ENCODE measurements at places on chromosomes 2 and 18.

DNA sequence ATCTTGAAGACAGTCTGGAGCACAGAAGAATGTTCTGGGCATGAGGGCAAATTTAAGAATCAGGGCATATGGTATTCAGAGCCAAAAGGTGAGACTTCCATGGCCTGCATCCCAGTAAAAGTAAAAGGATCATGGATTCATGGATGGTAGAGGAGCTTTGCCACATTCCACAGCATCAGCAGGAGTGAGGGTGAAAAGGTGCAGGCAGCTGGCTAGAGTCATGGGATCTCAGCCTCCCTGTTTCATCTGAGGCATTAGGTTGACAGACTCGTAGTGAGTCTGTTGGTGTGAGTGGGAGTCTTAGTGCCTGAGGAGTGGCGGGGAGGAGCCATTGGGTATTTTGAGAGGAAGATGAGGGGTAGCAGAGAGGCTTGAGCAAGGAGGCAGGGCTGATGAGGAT is 301.6 kb downstream of the CYP26B1 start:
- no peak for DNase-seq

- no peak for DNase-seq
These were observed 45.9 kb downstream of the FAM228A start for GRCh38 chr2:24220554-24221291.

GRCh38 chr18:11901826-11902438 is 6.2 kb downstream of the MPPE1 start:
- DNase-seq = no peak

DNA sequence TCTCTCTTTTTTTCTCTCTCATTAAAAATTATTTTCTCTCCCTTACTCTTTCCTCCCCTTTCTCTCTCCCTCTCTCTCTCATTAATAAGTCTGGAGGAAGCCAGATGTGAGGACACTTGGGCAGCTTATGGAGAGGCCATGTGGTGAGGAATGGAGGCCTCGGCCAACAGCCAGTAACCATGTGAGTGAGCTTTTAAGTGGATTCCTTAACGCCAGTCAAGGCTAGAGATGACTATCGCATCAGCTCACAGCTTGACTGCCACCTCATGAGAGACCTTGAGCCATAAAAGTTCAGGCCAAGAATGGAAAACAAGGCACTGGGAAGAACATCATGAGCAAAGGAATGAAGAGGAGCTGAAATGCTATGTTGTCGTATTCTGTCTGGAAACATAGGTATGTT is 39.1 kb downstream of the ETAA1 start:
- DNase-seq = no peak

- no peak for DNase-seq
These were observed 50.5 kb downstream of the ZNF532 start for GRCh38 chr18:58915006-58915799.

DNA sequence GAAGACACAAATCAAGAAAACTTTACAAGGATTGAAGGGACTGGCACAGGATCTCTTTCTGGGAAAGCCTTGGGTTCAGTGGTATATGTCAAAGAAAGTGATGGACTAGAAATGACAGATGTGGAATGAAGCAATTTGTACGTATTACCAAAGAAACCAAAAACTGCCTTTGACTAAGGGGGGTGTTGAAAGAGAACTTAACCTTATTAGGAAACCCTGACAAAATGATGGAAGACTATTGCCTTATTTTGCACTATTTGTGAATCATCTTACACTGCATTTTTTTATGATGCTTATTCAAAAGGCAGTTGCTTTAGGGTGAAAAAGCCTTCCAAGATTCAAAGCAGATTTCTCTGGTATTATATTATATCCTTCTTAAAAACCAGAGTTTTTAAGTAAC is 4.0 kb downstream of the TSGA10 start:
- no peak for DNase-seq

- DNase-seq = no peak
These were observed 219.5 kb upstream of the SOX11 start for GRCh38 chr2:5472673-5473072.

- no peak for DNase-seq
These were observed 156.2 kb downstream of the MIB1 start for GRCh38 chr18:21896732-21897336.

- DNase-seq = no peak
These were observed 2.8 kb downstream of the SIX3 start for GRCh38 chr2:44944102-44944951.

DNA sequence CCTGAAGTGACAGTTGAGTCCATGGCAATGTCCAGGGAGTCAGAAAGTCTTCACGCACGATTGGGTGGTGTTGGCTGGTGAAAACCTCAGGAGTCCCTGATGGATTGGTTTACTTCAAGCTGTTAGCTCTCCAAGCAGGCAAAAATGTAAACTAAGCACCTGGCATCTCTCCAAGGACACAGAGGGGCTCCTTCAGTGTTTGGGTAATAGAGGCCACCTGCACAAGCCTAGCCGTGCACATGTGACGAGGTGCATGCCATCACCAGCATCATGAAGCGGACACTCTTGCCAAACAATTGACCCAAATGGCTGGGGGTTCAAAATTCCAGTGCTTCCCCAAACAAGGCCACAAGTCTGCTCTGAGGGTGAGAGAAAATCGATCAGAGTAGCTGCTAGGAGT is 104.7 kb upstream of the CD302 start:
- no peak for DNase-seq

- DNase-seq = no peak
These were observed 141.1 kb downstream of the NDUFA10 start for GRCh38 chr2:239884051-239884405.

DNA sequence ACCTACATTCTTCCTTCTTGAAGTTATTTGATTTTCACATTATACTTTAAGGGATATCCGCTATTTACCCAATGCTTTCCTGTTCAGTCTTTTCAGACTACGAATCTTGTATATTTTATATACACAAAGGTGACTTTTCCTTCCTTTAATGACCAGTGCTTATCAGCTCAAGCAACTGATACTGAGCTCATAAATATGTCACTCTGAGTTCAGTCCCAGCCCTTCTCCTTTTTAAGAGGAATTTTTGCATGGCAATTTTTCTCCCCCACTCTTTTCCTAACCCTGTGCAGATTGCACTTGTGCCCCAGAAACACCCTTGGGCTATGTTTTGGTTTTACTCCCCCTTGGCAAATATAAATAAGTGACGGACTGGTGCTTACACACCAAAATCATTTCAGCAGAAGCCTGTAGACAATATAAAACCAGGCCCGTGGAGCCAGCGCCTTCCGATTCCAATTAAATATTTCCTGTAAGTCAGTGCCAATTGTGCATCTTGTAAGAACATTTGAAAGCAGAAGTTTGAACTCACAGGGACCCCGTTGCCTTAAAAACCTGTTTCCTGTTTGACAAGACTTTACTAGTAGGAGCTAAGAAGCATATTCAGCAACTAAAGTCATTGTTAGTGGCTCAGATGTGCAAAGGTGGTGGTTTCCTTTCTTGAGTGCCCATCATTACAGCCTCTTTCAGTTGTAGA is 66.3 kb upstream of the GATA6 start:
- DNase-seq = peak; percentile 72

GRCh38 chr2:164593541-164593940 is 27.7 kb downstream of the GRB14 start:
- DNase-seq = no peak

DNA sequence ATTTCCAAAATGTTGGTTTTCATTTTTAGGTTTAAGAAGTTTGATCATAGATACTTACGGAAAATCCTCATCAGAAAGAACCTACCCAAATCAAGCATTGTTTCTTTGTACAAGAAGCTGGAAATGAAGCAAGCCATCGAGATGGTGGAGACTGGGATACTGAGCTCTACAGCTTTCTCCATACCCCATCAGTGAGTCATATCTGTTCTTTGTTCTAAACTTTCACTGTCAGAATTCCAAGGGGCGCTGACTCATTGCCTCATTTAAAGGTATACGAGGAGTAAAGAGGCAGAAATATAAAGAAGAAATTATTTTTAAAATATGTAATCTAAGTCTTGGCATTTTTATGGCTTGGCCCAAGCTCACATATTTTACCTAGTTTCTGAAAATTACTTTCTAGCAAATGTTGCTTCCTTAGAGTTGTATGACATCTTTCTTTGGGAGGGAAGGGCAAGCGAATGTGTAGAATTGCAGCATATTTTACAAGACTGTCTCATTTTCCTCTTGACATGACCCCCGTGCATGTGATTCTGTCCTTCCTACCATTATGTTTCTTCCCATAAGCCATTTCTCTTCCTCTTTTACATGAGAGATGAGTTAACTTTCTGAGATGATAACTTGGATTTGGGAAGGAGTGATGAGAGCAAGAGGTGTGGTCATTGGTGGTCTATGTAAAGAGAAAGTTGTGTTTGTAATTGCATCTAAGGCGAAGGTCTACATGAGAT is 41.2 kb downstream of the SLC9A4 start:
- no peak for DNase-seq

DNA sequence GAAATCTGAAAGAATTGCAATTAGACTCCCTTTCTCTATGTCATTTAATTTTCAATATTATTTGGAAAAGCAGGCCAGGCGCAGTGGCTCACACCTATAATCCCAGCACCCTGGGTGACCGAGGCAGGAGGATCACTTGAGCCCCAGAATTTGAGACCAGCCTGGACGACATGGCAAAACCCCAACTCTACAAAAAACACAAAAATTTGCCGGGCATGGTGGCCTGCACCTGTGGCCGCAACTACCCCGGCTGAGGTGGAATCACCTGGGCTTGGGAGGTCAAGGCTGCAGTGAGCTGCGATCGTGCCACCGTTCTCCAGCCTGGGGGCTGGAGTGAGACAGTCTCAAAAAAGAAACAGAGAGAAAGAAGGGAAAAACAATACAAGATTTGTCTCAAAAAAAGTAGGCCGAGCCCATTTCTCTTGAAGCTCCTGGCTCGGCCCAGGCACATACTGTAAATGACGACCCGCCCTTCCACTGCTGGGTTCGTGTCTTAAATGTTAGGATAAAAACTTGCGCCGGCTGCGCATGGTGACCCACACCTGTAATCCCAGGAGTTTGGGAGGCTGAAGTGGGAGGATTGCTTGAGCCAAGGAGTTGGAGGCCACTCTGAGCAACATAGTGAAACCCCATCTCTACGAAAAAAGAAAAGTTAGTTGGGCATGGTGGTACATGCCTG is 31.1 kb upstream of the GPC1 start:
- DNase-seq = no peak

DNA sequence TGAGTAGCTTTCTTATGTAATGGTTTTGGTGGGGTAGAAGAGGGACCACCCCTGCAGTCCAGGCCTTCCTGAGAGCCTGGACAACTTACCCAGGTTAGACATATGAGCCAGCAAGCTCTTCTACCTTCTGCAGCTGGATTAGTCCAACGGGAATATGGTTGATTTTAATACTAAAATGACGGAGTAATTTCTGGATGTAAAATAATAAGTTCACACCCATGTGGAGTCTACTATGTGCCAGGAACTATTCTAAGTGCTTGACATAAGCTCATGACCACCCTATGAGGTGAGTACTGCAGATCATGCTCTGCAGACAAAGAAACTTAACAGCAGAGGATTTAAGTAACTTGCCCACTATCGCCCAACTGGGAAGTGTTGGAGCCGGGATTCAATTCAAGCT is 45.5 kb downstream of the DPP4 start:
- no peak for DNase-seq

DNA sequence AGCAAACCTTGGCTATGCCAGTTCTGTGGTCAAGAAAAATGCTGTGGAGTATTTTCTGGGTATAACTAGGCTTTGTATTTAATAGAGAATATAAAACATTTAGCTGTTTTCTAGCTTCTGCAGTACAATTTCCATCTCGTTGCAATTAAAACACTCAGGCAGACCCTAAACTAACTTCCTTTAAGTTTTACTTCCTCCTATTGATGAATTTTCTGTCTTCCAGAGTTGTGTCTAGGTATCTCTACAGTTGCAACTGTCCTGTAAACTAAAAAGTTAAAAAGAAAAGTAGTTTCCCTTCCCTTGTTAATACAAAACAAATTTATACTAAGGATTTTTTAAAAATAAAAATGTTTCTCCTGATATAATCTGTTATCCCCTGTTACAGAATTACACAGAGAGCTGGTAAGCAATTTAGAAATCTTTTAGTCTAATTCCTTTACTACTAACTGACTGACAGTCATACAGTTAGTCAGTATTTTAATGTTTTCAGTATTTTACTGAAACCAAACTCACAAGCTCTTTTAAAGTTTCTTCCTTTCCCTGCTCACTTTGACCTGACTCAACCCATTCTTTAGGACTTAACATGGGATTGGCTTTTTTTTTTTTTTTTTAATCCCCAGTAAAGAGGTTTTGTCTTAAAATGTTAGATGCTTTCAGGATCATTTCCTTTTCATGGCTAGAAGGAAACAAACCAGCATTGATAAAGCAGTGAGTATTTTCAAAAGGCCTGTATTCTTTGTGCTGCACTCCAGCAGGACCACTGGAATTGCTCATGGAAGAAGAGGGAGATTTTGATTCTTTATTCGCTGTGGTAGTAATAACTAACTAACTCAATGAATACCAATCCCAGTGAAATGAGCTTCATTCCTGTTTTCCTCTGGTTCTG is 22.9 kb downstream of the ITGAV start:
- DNase-seq = no peak

- no peak for DNase-seq
These were observed 371.7 kb upstream of the CELF4 start for GRCh38 chr18:37937287-37937686.
